Prostate gland (tissue), 2 donors: ENCODE measurements at places on chromosomes 5 and 9. TPM values are rescaled to one million over a fixed set of nuclear protein-coding genes. Genes with fewer than 3 reads are reported as not detected.

- DNase-seq: no peak
Measured at GRCh38 chr9:23379842-23380241, 446.2 kb downstream of the ELAVL2 start.

- DNase-seq: no peak
Measured at GRCh38 chr9:77616191-77616590, 31.9 kb downstream of the GNA14 start.

- no peak for DNase-seq
Measured at GRCh38 chr9:86424251-86424891, 70.2 kb upstream of the TUT7 start.

- no peak for DNase-seq
Measured at GRCh38 chr9:124450931-124451661, 845 bp downstream of the ADGRD2 start.

DNA sequence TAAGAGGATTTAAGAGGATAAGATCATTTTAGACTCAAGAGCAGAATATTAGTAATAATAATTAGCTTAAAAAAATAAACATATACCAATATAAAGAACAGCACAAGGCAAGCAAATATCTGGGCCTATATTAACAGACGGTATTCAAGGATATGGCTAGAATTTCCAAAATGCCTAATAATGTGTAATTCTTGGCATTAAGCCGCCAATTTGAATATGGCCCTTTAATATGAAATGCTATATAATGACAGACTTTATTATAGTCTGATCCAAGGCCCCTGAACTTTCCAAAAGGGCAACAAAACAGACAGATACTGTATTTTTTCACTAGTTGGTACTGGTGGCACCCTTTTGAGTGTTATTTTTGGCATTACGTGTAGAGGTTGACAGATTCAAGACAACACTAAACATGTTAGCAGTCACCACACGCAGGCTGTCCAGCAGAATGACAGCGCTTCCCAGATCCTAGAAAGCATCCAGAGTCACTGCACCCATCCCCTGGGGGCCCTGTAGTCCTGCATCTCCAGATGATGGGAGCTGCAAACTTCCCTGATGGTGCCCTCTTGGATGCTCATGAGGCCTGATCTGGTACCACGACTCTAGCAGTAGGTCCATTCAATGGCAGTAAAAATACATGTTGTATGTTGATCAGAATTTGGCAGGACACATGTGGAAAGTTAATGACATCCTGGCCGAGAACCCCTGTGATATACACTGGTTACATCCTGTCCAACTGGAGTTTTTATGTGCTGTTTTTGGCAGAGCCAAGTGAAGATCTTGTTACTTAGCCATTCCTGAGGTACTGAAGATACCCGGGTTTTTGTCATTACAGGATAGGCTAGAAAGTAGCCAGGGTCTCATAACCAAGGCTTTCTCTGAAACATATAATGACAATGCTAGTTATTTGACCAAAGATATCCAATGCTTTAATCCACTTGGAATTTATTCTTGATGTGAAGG, 1.7 kb upstream of the ABL1 start:
- DNase-seq: peak; percentile 47

SOHLH1 gene
- 16.8 TPM for total RNA-seq

LCP2 gene
- total RNA-seq: 3.3 TPM

LRRTM2 gene
- total RNA-seq: not detected

GRCh38 chr9:133370685-133371084, 5.2 kb downstream of the SURF4 start:
- no peak for DNase-seq
